ENCODE measurements at places on chromosomes 3 and 15.
A peak's percentile ranks its signal among the peaks of the same experiment; 100 is the strongest.

DNA sequence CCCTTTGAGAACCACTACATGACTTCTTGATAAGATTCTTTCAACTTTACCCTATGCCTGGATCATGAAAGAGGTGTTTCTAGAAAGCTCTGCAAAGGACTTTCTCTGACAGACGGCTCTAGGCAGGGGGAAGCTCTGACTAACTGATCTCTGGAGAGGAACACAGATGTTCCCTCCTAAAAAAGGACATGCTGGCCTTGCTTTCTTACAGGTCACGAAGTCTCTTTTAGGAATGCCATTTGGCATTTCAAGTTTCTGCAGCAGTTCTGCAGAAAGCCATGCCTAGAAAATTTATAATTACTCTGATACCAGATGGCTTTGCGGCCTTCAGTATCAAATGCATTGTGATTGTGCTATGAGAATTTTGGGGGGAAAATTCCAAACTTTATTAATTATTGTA is 275.4 kb upstream of the CTDSPL start:
- no peak for DNase-seq

DNA sequence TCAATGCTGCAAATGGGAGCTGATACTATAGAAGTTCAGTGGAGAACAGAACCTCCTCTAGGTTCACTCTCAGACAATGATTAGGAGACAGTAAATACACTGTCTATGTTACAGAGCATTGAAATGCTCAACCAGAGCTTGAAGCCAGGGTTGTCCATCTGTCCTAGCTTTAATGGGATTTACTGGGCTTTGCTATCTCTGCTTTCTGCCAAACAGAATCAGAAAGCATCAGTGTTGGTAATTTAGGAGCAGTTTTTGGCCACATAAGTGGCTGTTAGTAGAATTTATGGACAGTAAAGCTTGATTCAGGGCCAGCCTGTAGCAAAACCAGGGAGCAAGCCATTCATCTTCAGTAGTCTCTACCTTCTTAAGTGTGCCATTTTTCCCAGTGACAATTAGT is 396.3 kb downstream of the LSAMP start:
- DNase-seq: no peak

GRCh38 chr15:85280203-85280602 is 100.2 kb upstream of the AKAP13 start:
- no peak for DNase-seq

- DNase-seq: no peak
These were observed 50.8 kb upstream of the MUC13 start for GRCh38 chr3:124985349-124985748.

DNA sequence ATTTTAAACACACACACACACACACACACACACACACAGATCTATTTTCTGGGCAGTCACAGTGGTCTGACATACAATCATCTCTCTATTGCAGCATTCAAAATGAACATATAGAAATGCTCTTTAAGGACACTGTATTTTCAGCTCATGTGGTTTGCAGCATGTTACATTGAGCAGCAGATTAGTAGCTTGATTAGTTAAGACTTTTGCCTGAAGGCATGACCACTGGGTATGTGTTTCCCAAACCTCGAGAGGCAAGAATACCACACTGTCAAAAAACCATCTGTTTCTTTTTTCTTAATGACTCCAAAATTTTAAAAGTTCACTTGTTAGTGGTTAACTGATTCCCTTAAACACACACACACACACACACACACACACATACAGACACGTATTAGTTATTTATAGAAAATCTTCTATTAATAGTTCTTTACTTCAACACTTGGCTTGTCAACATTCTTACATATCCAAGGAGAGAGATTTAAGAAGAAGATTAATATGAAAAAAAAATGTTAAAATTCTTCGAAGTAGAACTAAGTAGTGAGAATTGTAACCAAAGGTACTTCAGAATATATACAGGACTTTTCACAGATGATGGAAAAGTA is 518.2 kb downstream of the CADM2 start:
- DNase-seq: no peak

- no peak for DNase-seq
These were observed 340.2 kb upstream of the CBLB start for GRCh38 chr3:106208967-106209366.

GRCh38 chr15:28125673-28126651 is 26.8 kb upstream of the OCA2 start:
- peak; percentile 11 for DNase-seq

- no peak for DNase-seq
These were observed 47.2 kb downstream of the FAM227B start for GRCh38 chr15:49573421-49573820.

- DNase-seq: no peak
These were observed 108.4 kb downstream of the SEC22A start for GRCh38 chr3:123310186-123310585.

DNA sequence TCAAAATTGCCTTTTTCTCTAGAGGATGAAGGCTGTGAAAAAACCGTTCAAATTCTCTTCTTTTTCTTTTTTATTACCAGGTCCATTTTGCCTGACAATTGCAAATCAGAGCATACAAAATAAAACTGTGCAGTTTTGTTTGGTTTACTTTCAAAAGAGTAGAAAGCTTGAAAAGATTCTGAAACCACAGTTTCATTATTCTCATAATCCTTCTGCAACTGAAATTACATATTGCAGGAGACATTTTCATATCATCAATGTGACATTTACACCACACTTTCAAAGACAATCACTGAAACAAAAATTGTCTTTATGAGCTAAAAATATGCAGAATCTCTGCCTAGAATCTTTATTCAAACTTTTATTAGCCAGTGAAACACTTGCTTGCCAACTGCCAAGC is 296.4 kb upstream of the TPRG1 start:
- no peak for DNase-seq

- no peak for DNase-seq
These were observed 67.7 kb upstream of the CSPG5 start for GRCh38 chr3:47646362-47646761.

- DNase-seq: no peak
These were observed 128.0 kb upstream of the CBLB start for GRCh38 chr3:105996781-105997180.

- DNase-seq: no peak
These were observed 24.3 kb upstream of the TATDN2 start for GRCh38 chr3:10223676-10224639.

DNA sequence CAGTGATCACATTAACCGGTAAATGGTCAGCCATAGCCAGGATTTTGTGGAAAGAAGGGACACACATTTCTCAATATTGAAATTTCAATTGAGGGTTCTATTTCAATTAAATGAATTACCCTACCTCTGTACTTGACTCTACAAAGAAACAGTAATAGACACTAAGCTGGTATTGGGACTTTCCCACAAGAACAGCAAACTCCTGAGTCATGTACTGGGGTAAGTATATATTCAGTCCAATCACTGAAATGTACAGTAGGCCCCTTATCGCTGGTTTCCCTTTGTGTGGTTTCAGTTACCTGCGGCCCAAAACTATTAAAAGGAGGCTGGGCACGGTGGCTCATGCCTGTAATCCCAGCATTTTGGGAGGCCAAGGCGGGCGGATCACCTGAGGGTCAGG is 17.6 kb downstream of the ASB14 start:
- no peak for DNase-seq

GRCh38 chr15:52021128-52021671 is 2.2 kb downstream of the MAPK6 start:
- no peak for DNase-seq

DNA sequence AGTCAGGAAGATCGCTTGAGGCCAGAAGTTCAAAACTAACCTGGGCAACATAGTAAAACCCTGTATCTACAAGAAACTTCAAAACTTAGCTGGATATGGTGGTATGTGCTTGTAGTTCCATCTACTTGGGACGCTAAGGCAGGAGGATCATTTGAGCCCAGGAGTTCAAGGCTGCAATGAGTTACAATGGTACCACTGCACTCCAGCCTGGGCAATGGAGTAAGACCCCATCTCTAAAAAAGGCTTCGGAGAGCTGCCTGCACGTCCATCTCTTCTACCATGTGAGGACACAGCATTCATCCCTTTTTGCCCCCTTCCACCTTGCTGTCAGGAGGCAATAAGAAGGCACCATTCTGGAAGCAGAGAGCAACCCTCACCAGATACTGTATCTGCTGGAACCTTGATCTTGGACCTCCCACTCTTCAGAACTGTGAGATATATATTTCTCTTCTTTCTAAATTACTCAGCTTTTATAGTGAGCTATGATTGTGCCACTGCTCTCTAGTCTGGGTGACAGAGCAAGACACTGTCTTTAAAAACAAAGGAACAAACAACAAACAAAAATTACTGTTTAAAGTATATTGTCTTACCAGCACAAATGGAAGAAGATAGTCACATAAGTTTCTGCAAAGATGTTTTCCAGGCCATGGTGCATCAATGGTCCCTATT is 4.2 kb upstream of the BTLA start:
- no peak for DNase-seq

GRCh38 chr3:8777201-8777977 is 8.0 kb upstream of the OXTR start:
- DNase-seq: no peak

GRCh38 chr3:61060411-61060861 is 190.8 kb downstream of the FHIT start:
- no peak for DNase-seq

GRCh38 chr3:182259579-182259978 is 533.7 kb upstream of the ATP11B start:
- DNase-seq: peak; percentile 69

DNA sequence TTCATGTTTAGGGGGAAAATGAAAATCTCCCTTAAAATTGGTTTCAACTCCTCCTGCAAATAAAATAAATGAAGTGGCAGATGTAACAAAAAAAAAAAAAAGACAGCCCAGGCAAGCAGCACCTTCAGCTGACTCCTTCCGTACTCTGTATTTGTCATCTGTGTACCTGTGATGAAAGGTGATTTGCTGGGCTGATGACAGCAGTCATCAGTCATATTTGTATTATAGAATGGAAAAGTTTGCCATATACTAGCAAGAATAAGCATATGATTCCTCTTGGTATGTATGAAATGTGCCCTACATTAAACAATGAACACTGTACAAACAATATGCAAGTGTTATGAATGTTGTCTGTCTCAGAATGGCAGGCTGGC is 44.1 kb upstream of the WWTR1 start:
- no peak for DNase-seq

DNA sequence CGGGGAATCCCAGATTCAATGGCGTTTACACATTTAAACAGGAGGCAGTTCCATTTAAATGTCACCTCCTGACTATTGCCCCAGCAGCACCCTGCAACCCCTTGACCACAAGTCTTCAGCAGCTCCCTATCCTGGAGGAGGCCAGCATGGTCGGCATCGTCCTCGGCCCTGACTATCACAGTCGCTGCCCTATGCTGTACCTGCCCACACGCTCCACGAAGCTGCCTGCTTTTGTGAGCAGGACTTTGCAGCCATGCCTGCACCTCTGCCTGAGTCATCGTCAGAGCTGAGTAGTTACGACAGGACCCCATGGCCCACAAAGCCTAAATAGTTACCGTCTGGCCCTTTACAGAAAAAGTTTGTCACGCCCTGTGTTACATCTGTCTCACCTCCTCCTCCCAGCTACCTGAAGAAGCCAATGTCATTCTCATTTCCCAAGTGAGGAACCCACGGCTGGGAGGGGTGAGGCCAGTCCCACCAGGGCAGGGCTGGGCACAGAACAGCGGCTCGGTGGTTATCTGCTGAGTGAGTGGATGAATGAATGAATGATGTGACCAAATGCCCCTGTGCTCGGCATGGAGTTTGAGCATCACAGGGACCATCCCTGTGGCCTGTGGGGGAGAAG is 47.8 kb upstream of the IQSEC1 start:
- DNase-seq: peak; percentile 47

DNA sequence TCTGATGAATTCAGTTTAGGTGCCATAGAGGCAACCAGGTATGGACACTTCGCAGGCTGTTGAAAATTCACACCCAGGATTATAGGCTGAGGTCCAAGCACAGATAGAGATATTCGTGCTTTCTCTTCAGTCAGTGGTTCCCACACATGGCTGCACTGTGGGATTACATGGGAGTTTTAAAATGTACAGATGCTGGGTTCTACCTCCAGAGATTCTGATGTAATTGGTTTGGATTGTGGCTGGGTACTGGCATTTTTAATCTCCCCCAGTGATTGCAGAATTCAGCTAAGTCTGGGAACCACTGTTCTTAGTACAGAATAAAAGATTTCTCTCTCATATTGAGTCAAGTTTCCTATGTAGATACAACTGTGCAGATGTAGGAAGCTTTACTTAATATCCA is 91.6 kb downstream of the FOXB1 start:
- no peak for DNase-seq

GRCh38 chr3:75687323-75687722 is 23.2 kb downstream of the FRG2C start:
- no peak for DNase-seq

- DNase-seq: no peak
These were observed 13.5 kb downstream of the EFHB start for GRCh38 chr3:19920401-19921080.

GRCh38 chr15:37446921-37447320 is 346.6 kb upstream of the MEIS2 start:
- no peak for DNase-seq

DNA sequence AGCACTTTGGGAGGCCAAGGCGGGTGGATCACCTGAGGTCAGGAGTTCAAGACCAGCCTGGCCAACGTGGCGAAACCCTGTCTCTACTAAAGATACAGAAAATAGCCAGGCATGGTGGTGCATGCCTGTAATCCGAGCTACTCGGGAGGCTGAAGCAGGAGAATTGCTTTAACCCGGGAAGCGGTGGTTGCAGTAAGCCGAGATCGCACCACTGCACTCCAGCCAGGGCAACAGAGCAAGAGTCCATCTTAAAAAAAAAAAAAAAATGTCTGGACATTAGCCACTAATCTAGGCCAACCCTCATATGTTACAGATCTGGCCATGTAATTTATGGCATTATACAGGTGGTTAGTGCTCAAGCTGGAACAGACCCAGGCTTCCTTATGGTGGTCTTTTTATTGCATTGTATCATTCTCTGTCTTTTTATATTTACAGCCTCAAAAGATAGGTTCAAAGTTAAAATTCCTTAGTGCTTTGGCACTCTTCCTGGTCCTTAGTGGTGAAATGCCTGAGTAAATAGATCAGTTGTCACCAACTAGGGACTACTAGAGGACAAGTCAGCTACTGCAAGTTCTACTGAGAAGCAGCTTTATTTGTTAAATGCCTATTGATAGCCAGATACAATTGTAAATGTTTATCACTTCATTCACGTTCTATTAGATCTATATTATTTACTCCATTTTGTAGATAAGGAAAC is 16.0 kb downstream of the STARD9 start:
- DNase-seq: no peak

DNA sequence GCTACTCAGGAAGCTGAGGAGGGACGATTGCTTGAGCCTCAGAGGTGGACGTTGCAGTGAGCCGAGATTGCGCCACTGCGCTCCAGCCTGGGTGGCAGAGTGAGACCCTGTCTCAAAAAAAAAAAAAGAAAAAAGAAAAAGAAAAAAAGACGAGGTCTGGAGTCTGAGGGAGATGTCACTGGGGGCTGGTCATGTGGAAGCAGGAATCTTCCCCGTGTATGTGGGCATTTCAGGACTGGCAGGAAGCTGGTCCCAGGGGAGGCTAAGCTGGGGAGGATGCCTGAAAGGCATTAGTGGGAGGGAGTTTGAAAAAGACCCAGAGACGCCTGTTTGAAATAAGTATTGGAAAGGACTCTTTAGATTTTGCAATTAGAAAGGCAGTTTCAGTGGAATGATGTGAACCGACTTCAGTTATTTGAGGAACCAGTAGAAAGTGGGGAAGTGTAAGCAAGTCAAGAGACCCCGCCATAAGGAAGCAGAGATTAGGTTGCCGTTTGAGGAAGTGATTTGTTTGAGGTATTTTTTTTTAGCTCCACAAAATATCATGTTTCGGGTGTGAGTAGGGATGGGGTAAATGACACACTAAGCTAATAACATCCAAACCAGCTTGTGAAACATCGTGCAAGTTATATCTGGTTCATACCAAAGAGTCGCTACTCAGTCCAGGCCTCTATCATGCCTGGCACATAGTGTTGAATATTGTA is 55.5 kb downstream of the ST6GAL1 start:
- DNase-seq: no peak

Data from left forelimb (tissue), 1 donor.